ENCODE measurements at places on chromosomes 6 and 20.

DNA sequence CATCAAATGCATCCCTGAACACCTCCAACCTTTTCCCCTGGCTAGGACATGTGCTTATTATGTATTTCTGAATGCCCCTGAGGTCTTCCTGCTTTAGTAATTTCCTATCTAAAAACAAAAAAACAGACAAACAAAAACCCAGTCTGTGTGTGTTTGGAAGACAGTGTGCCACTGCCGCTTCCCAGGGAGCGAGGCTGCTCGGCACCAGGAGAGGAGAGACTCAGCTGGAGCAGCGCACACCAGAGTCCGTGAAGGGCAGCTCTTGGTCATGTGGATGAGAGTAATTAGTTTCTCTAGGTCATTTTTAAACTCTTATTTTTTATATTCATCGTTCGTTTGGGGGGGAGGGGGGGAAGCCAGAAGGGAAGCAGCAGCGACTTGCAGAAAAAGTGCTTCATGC, 10.0 kb upstream of the ANKRD60 start:
- DNase-seq = no peak

DNA sequence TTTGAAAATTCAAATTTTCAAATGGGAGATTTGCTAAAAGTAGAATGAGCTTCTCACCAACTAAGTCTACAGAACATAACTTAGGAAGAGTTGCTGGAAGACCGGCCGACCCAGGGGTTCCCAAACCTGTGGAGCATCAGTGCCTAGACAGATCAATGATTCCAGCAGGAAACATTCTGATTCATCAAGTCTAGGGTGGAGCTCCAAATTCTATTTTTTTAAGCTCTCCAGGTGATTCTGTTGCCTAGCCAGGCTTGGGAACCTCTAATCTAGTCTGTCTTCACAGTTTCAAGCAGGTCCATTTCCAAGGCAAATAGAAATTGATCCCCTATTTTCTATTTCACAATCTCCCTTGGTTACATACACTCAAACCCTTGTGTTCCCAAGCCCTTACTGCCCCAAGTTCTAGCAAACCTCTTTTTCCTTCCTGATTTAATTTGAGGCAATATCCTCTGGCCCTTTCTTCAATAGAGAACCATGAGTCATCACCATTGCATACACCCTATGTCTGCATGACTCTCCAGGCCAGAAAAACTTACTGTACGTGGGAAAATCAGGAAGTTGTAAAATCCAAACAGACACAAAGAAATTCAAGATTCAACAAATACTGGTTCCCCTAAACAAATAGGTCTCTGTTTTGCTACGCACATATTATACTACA, 8.9 kb downstream of the ATXN1 start:
- no peak for DNase-seq

DNA sequence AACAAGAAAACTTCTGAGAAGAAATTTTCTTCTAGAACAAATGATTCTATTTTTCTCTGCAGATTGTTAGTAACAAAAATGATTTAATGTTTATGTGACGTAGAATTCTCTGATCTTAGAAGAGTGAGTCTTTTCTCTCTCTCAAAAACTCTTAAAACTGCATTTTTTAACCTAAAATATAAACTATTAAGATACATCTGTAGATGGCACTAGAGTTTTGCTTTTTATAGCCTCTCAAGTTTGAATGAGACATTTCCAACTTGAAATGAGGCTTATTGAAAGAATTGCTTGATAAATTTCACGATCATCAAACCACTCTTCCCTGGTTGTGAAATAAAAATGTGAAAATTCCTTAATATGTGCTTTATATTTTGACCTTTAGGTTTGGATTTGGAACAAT, 53.8 kb downstream of the PHF3 start:
- DNase-seq = no peak

- no peak for DNase-seq
These were observed 225.7 kb downstream of the NRN1 start for GRCh38 chr6:5781019-5781418.

DNA sequence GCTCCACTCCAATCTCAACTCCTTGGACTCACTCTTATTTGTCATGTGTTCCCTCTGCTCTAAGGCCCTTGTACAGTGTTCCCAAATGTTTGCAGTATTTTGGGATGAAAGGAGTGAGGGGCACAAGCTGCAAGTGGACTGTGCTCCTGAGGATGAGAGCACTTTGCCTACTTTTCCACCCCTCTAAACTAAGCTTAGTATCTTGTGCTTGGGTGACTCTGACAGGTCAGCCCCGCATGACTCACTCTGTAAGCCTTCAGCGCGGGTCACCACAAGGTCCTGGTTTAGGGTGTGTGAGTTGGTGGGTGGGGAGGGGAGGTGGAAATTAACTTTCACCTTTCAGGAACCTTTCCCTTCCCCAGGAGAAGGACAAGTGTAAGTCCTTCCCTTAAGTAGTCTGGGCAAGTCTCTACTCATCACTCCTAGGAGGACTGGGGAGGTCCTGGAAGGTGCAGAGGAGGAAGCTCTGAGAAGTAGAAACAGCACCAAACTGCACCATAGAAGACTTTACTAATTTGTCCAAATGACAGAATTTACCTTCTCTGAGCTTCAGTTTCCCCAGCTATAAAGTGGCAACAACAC, 68.8 kb upstream of the EPB41L1 start:
- DNase-seq = no peak

- DNase-seq = no peak
These were observed at the start of gene KCNS1 for GRCh38 chr20:45100563-45101245. Gene KCNS1, minus strand, starts transcription at chr20:45101127. Its CDS starts 1,891 bp downstream, at chr20:45099236.

- peak; percentile 11 for DNase-seq
These were observed 198.2 kb downstream of the PRL start for GRCh38 chr6:22098601-22099031.

DNA sequence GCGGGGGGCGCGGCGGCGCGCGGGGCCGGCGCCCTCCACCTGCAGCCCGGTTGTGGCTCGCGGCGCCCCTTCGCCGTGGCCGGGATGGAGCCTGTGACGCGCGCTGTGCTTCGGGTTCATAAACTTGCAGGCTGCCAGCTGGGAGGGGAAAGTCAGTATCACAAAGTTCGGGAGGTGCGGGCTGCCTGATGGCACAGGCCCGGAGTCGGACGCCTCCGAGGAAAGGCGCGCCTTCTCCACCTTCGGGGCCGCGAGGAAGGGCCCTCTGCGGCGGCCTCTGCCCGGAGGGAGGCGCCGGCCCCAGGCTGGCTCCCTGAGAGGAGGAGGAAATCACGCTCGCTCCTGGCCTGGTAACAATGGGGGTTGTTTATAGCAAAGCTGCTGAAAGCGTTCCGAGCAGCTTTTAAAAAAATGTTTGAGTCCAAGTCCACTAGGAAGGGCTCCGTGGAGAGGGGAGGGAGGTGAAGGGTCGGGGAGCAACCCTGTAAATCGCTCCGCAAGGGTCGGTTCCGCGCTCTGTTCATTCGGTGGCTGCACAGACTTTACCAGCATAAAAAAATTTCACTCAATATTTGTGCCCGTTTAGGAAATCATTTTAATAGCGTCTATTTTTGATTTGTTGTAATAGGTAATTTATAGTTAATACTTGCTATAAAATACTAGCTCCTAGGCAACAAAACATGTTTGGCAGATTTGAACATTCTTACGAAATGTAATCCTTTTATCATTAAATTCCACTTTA, 1.0 kb downstream of the AFDN start:
- peak; percentile 56 for DNase-seq

DNA sequence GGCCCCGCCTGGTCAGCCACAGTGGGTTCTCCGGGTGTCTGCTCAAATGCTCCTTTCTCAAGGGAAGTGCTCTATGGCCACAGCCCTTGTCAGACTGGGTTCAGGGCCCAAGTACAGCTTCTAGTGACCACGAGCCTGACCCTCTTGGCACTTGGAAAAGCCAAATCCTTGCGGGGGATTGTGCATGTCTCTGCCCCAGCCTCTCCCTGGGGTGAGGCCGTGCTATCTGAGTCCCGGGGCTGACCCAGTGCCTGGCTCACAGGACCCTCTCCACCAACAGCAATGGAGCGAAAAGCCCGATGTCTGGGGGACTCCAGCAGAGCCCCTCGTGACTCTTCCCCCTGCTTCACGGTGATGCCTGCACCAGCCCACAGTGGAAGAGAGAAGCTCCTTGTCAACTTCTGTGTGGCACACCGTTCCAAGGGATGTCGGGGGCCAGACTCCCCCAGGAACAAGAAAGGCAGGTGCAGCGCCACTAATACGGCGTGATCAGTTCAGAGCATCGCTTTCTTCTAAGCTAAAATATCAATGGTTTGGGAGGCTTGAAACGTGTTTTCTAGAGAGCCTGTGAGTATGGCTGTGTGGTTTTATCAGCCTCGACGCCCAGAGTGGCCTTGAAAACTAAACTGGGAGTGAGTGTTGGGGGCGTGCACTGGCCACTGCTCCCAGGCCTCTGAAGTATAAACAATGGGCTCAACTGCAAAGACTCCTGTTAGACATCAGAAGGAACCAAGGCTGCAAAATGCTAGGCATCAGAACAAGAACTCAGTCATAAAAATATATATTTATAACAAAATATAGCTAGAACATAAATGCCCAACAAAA, 51.9 kb downstream of the DLL1 start:
- no peak for DNase-seq

DNA sequence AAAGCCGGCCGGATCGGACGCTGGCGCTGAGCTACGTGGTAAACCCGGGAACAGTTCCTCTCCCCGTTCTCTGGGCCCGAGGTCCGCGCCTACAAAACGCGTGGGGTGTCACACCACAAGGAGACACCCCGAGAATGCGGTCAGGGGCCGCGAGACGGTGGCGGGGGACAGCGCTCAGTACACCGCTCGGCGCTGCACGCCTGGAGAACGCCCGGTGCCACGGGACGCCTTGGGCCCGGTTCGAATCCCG, 670 bp downstream of the NCOA5 start:
- DNase-seq = no peak

GRCh38 chr20:61041481-61041880, 210.6 kb upstream of the CDH4 start:
- no peak for DNase-seq

- no peak for DNase-seq
These were observed 1.6 kb downstream of the B4GALT5 start for GRCh38 chr20:49712118-49712517.

DNA sequence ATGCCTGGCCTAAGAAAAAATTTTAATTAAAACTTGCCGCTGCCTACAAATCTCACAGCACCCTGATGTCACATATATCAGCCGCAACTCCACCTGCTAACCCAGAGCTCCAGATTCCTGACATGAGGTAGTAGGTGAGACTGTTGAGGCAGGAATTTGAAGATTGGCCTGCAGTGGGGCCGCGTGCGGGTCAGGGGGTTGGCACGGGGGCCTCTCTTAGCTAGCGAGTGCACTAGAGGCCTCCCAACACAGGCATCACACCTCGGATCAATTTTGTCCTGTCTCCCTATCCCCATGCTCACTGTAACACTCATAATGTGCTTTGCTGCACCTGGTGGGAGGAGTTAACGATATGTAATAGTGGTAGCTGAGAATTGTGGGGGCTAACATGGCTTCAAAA, 349.8 kb downstream of the CDC5L start:
- DNase-seq = no peak

- DNase-seq = no peak
These were observed 109.5 kb upstream of the RAB32 start for GRCh38 chr6:146433881-146434731.

DNA sequence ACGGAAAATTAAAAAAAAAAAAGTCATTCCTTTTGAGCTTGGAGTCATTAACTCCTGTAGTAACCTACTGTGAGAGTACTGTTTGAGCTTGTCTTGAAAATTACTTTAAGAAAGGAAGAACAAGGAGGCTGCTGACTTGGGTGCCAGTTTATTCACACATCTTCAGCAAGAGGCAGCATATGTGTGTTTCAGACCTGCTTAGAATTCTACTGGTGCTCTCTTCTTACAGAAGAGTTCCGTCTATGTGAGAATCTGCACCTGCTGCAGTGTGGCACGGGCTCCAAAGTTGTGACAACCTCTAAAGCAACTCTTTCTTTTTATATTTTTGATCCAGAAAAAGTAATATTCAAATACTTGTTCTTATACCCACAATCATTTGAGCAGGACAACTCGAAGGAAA, 117.4 kb upstream of the SOX4 start:
- no peak for DNase-seq

- no peak for DNase-seq
These were observed 127.0 kb downstream of the CEBPB start for GRCh38 chr20:50317609-50318008.

DNA sequence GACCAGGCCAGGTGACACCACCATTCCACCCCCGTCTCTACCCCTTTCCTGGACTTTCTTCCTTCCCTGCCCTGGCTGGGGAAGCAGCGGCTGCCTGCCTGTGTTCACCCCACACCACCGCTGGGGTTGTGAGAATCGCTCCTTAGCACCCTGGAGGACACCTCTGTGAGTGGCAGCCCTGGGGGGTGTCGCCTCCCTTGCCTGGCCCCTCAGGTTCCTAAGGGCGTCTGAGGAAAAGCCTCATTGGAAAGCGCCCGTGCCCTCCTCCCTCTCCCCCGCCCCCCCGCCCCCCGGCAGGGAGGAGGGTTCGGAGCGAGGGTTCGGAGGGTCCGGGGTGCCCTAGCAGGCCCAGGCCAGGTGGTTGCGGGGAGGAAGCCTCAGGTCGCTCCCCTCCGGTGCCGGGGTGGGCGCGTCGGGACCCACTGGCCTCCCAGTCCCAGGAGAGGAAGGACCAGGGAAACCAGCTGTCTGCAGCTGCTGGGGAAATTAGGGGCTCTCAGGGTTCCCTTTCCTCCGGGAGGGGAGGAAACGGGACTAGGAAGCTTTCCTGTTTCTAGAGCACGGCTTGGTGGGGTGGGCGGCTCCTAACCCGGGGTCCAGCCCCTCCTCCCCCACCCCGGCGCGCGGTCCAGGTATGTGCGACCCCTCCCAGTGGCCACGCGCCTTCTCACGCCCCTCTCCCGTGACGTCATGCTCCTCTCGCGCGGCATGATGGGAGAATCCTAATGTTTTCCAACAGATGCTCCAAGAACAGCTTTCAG, at the start of gene PHACTR3:
PHACTR3 (plus strand) TSS at position 760 of the 761 bp plus-strand sequence. CDS start 475 bp downstream, outside the sequence.
- DNase-seq = no peak

- DNase-seq = no peak
These were observed 34.3 kb downstream of the FNDC1 start for GRCh38 chr6:159203304-159204005.

GRCh38 chr6:111087106-111087835, at the start of gene SLC16A10:
Gene SLC16A10, plus strand, starts transcription at chr6:111087503. Its CDS starts 250 bp downstream, at chr6:111087753.
- peak; percentile 91 for DNase-seq

GRCh38 chr6:97427648-97428047, 144.6 kb upstream of the MMS22L start:
- DNase-seq = no peak

GRCh38 chr6:170186006-170186935, 104.6 kb downstream of the DLL1 start:
- no peak for DNase-seq

GRCh38 chr6:114989279-114989964, 646.6 kb upstream of the HS3ST5 start:
- no peak for DNase-seq

DNA sequence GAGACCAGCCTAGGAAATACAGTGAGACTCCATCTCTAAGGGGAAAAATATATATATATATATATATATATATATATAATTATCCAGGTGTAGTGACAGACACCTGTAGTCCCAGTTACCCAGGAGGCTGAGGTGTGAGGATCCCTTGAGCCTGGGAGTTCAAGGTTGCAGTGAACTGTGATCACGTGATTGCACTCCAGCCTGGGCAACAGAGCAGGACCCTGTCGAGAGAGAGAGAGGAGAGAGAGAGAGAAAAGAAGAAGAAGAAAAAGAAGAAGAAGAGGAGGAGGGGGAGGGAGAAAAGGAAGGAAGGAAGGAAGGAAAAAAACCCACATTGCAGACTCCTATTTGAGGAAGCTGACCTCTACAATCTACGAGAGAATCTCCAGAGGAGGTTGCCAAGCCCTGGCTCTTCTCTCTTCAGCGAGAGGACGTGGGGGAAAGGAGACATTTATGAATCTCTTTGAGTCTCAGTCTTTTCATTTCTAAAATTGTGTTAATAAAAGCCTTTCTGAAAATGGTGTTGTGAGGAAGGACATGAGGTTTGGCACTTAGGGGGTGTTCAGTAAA, 49.7 kb downstream of the COL11A2 start:
- DNase-seq = no peak

- no peak for DNase-seq
These were observed 83.7 kb downstream of the SULF2 start for GRCh38 chr20:47701612-47702011.
